Panc1 (cell line): ENCODE measurements at places on chromosomes 7 and 10. TPM values are rescaled to one million over a fixed set of nuclear protein-coding genes. Genes with fewer than 3 reads are reported as not detected.

GRCh38 chr7:76065016-76065612 is 17.2 kb downstream of the MDH2 start:
- no peak for DNase-seq

DNA sequence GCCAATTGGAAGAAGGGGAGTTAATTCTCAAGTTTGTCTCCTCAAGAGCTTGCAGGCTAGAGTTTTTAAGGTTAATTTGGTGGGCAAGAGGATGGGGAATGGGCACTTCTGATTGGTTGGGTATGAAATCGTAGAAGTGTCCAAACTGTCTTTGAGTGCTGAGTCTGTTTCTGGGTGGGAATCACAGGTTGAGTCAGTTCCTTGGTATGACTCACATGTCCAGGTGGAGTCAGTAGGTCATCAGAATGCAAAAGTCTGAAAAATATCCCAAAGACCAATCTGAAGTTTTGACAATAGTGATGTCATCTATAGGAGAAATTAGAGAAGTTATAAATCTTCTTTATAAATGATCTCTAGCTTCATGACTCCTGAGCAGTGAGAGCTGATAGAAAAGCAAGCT is 1252.2 kb downstream of the REEP3 start:
- no peak for DNase-seq

DNA sequence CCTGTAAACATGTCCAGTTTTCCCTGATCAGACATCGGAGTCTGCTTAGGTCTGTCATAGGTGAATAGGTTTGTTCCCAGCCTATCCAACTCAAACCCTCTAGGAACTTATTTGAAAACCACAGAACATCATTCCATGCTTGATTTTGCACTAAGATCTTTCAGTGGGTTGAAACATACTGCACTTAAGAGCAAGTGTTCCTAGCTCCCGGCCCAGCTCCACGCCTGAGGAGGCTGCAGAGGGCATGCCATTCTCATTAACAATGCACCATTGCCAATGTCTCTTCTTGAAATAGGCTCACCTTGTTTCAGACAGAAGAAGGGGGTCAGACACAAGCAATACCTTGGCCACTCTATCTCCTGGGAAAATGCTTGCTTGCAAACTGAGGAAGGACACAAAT is 78.0 kb upstream of the EGR2 start:
- DNase-seq: no peak

DNA sequence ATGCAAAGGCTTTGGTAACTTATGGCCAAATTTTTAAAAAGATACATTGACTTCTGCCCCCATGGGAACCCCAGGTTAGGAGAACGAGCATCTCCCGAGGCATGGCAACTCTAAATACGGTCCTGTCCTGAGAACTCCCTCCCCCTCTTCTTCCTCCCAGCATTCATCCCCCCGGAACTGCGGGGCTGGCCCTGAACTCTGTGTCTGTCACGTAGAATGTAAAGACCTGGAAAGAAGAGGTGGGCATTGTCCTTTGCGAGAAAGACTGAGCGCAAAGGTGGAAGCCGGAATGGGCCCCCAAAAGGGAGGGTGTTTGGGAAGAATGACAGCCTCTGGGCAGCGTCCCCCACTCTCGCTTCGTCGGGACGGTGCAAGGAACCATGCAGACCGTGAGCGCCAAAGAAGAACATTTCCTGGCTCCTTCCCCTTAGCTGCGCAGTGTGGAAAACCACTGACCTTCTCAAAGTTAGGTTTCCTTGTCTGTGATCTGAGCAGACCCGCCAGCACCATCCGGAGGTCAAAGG is 21.0 kb downstream of the SHH start:
- no peak for DNase-seq

DNA sequence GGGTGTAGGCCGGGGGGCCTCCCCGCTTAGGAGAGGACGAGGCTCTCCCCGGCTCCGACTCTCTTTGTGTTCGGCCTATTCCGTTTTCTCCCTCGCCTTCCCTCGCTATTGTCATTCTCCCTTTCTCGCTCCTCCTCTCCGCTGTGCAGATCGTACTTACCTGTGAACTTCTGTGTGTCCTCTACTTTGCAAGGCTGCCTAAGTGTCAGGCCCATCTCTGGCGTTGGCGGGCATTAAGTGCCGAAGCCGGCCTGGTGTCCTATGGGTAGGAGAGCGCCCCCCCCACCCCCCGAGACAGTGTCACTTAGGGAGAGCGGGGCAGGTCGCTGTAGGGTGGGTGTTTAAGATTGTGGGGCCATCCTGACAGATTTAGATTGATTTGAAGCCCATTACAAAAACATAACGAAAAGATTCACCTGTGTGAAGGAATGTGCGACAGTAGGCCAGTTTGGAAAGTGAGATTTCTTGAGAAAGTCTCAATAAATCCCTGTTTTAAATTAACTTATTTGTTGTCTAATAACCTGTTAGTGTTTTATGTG is 579 bp downstream of the RBM33 start:
- DNase-seq: no peak

- no peak for DNase-seq
Measured at GRCh38 chr10:57977262-57977661, 290.4 kb downstream of the IPMK start.

- DNase-seq: no peak
Measured at GRCh38 chr7:64485623-64486022, 77.2 kb downstream of the ZNF680 start.

GRCh38 chr10:14560274-14560673 is 214.4 kb downstream of the FAM107B start:
- DNase-seq: no peak

- DNase-seq: no peak
Measured at GRCh38 chr10:114173603-114173920, 441 bp downstream of the CCDC186 start.

DNA sequence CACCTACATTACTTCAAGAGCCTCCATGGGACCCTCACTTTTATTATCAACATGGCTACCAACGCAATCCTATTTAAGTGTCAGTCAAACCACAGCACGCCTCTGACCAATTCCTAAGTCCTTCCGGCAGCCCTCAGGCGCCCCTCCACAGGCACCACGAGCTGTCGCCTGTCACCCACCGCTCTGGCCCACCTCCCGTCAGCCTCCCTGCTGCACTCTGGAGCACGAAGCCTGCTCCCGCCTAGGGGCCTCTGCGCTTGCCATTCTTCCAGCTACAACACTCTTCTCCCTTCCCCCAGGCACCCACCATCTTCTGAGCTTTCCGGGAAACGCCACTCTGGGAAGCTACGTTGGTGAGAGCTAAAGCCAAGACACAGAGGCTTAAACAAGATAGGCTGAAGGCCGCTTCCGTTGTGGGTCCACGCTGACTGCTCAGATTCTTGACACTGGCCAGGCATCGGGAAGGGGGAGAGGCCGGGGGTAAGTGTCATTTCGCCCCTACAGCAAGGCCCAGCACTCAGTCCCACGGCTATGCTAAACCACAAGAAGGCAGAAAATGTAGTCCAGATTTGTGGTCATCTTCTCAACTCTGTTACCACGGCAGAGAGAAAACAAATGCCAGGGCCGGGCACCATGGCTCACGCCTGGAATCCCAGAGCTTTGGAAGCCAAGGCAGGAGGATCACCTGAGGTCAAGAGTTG is 56.7 kb downstream of the GNA12 start:
- no peak for DNase-seq

DNA sequence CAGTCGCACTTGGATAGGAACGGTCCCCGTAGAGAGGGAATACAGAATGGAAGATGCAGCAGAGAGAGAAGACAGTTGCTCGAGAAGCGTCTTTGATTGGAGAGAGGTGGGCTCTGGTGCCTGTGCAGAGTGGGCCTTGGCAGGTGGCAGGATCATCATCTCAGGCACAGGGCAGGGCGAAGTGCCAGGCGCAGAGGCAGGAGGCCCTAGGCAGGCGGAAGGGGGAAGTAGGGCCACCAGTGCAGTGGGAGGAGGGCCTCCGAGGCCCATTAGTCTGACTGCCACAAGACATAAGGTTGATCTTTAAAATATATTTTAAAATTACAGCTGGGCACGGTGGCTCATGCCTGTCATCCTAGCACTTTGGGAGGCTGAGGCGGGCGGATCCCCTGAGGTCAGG is 10.1 kb downstream of the CARD11 start:
- no peak for DNase-seq

The GDF2 gene
- total RNA-seq: not detected

The SFTPA1 gene
- 3.8 TPM for total RNA-seq

The AP5Z1 gene
- total RNA-seq: 100.0 TPM

The ANXA8L1 gene
- 0.26 TPM for total RNA-seq

The NPSR1 gene
- total RNA-seq: not detected
